ENCODE measurements at places on chromosomes 5 and 9. TPM values are rescaled to one million over a fixed set of nuclear protein-coding genes. Genes with fewer than 3 reads are reported as not detected.

GRCh38 chr9:71607461-71607881, 160.8 kb downstream of the CEMIP2 start:
- DNase-seq: no peak

DNA sequence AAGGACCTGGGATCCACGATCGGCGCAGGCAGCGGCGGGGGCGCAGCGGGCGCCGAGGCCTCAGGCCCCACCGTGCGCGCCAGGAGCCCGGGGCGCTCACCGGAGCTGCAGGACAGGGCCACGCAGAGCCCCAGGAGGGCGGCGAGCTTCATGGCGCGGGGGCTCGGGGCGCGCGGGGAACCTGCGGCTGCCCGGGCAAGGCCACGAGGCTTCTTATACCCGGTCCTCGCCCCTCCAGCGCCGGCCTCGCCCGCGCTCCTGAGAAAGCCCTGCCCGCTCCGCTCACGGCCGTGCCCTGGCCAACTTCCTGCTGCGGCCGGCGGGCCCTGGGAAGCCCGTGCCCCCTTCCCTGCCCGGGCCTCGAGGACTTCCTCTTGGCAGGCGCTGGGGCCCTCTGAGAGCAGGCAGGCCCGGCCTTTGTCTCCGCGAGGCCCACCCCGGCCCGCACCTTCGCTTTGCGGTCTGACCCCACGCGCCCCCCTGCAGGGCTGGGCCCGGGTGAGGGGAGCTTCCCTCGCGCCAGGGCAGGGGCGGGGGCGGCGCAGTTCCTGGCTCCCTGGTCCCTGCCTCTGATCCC, at the start of gene SCGB3A1:
TSS of gene SCGB3A1 (minus strand) at position 189 of the 577 bp plus-strand sequence. CDS start at position 152, 37 bp downstream.
- no peak for DNase-seq

Gene TMC1
- not detected for total RNA-seq

DNA sequence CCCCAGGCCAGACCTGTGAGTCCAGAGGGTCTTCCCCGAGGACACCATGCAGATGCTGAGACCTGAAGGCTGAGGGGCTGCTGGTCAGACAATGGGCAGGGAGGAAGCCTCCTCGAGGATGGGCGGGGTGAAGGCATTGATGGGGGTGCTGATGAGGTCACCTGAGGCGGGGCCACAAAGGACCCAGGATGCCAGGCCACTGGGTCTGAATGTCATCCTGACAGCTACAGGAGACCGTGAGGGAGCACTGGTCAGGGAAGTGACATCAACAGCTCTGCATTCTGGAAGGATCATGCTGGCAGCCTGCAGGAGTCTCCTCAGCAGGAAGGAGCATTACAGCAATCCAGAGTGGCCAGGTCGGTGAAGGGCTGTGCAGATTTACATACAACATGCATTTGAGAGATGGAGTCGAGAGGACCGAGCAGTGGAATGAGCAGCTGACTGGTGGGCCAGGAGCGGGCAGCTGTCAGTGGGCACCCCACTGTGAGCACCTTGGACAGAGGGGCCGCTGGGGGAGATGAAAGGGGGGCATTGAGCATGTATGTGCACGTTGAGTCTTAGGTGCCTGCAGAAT, 77.7 kb upstream of the ADAMTS2 start:
- no peak for DNase-seq

- DNase-seq: peak; percentile 96
Measured at GRCh38 chr5:148383564-148384379, at the start of gene FBXO38. Gene FBXO38, plus strand, starts transcription at chr5:148383958. Its CDS starts 10,819 bp downstream, at chr5:148394777.

Gene CD72
- total RNA-seq: 1.0 TPM

GRCh38 chr5:145244788-145245187, 590.4 kb downstream of the PRELID2 start:
- DNase-seq: peak; percentile 51

Gene OR1Q1
- total RNA-seq: not detected

GRCh38 chr5:133801955-133802751, 166.3 kb downstream of the C5orf15 start:
- DNase-seq: peak; percentile 14

DNA sequence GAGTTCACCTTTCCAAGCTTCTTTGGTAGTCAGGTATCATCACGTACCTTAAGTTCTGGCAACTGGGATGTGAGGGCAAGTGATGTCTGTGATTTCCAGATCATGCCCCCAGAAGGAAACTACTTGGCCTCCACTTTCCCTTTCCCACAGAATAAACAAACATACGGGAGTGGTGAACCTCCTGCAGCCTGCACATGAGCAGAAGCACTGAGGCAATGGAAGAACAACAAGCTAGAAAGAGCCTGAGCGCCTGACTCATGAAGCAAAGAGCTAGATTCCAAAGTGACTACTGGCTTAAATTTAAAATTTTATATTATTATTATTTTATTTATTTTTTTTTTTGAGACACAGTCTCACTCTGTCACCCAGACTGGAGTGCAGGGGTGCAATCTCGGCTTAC, 35.0 kb downstream of the ARL15 start:
- no peak for DNase-seq

GRCh38 chr5:99054972-99055371, 126.2 kb upstream of the CHD1 start:
- DNase-seq: no peak

DNA sequence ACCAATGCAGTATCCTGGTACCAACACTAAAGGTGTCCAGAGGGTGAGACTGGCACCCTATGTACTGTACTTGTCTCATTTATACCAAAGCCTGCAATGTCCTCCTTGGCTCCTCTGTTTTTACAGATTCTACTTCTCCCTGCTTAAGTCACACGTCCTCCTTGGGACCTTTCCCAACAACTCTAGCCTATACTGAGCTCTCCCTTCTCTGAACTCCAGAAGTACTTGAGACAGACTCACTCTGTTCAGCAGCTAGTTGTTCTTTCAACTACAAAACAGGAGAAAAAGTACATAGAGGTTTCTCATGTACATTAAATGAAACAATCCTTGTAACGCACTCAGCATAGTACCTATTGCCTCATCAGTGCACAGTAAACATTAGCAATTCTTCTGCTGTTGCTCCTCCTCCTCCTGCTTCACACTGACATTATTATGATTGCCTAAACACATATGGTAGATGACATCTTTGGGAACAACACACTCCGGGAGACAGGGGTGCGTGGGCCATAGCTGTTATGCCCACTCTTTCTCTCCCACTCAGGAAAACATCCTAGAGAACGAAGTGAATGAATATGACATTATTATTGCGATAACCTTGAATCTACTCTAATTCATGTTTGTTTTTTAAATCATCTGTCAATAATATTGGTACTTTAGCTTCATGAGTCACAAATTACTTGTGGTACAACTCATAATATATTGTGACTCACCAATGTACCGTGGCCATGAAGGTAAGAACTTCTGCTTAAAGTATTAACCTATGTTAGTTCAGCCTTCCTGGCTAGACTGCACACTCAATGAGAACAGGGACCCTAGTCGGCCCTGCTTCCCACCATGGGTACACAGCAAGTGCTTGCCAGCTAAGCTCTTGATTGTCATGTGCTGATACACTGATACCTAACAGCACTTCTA, 180.3 kb upstream of the ADRA1B start:
- DNase-seq: peak; percentile 43

Gene LCN15
- not detected for total RNA-seq

Gene CHSY3
- 1.3 TPM for total RNA-seq

Gene TICAM2
- 8.8 TPM for total RNA-seq

DNA sequence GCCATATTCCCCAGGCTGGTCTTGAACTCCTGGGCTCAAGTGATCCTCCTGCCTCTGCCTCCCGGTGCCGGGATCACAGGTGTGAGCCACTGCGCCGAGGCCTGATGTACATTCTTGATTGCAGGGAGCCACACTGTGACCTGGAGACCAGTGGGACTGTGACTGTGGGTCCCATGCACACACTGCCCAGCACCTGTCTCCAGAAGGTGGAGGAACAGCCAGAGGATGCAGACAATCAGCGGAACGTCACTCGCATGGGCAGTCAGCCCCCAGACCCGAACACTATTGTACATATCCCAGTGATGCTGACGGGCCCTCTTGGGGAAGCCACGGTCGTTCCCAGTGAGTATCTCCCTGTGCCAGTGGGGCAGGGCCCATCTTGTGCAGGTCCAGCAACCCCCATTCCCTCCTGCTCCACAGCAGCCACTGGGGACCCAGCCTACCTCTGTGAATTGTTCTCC, 147.3 kb downstream of the CACNA1B start:
- no peak for DNase-seq

DNA sequence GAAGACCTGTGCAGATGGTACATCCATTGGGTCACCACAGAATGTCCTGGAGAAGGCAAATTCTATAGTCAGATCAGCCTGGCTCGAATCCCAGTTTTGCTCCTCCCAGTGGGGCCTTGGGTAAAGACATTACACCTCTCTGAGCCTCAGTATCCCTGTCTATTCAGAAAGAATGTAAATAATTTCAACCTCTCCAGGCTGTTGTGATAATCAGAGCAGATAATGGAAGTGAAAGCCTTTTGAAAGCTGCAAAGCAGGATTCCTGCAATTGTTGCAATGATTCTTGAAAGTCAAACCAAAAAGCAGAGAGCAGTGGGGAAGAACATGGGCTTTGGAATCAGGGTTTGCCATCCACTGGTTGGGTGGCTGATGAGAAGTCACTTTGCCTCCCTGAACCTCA, 63.2 kb downstream of the LHX2 start:
- no peak for DNase-seq

DNA sequence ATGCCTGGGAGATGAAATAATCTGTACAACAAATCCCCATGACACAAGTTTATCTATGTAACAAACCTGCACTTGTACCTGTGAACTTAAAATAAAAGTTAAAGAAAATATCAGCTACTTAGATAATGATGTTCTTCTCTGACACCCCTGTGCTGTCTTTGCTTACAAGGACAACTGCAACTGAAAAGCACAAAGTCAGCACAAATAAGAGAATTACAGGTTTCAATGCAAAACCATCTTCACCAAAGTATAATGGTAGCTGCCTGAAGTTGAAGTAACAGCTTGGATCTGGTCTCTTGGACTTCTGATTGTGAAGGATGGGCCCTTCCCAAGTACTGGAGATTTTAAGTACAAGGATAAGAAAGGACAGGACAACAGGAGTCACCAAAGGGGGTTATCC, 45.6 kb upstream of the PPP2R2B start:
- DNase-seq: no peak

DNA sequence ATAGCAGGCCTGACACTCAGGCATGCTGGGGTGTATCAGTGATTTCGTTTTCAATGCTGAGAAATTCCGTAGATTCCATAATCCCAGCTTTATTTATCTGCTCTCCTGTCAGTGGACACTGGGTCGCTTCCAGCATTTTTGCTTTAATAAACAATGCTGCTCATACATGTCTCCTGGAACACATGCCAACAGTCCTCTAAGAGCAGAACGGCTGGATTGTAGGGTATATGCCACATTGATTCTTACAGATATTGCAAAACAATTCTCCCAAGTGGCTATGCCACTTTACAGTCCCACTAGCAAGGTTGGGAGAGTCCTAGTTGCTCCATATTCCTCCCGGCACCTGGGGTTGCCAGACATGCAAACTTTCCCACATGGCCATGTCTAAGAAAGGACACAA, 81.9 kb downstream of the RAPGEF1 start:
- DNase-seq: peak; percentile 86

GRCh38 chr5:39314591-39314990, 49.7 kb downstream of the C9 start:
- no peak for DNase-seq

DNA sequence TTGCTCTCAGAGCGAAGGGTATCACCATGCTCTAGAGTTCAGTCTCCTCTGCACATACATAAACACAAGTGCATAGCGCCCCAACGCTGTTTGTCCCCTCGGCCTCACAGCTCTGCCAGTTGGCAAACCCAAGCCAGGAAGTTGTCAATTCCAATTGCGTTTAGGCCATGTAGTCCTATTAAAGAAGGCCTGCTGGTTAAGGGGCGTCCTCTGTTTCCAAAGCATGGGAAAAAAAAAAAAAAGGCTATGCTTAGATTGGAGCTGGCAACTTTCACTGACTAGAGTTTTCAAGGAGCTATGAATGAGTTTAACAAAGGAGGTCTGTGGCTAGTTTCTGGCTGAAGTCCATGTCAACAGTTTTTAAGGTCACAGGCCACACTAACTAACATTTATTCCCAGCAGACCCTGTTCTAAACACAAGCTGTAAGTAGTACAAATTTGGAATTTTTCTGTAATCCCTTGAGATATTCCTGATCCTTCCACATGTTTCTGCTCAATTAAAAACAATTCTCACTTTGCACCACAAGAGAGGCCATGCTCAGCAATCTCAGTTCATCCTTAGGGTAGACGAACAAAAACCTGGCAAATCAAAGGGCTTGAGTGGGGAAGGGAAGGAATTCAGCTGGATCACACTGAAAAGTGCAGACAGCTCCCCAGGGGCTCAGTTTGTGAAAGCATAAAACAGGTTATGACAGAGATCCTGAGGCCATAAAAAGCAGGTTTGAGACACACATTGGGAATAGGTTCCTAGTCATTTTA, 187.7 kb downstream of the DENND1A start:
- DNase-seq: peak; percentile 89

All from fibroblast of lung (primary cell).